ENCODE measurements at places on chromosomes 6 and 20.

GRCh38 chr6:74557236-74557635 lies 648.6 kb downstream of the COL12A1 start:
- DNase-seq: no peak

DNA sequence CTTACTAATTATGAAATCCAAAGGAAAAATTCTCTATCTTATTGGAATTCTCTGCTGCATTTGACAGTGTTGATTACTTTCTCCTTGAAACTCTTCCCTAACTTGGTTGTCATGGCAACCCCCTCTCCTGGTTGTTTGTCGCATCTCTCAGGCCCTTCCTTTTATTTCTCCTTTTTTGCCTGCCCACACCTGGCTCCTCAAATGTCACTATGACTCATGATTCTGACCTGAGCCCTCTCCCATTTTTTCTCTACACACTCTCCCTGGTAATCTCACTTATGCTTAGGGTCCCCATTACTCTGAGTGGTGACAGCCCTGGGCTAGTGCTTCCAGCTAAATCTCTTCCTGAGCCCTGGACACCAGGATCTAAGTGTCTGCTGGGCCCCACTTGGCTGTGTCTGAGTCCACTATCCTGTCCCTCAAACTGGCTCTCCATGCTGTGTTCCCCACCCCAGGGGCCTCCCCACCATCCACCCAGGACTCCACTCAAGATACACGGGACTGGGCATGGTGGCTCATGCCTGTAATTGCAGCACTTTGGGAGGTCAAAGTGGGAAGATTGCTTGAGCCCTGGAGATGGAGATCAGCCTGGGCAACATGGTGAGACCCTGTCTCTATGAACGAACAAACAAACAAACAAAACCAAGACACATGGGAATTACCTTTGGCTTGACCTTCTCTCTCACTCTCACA lies 16.5 kb upstream of the NNAT start:
- DNase-seq: no peak

- no peak for DNase-seq
Observed at GRCh38 chr6:16496210-16496609, 257.8 kb downstream of the GMPR start.

DNA sequence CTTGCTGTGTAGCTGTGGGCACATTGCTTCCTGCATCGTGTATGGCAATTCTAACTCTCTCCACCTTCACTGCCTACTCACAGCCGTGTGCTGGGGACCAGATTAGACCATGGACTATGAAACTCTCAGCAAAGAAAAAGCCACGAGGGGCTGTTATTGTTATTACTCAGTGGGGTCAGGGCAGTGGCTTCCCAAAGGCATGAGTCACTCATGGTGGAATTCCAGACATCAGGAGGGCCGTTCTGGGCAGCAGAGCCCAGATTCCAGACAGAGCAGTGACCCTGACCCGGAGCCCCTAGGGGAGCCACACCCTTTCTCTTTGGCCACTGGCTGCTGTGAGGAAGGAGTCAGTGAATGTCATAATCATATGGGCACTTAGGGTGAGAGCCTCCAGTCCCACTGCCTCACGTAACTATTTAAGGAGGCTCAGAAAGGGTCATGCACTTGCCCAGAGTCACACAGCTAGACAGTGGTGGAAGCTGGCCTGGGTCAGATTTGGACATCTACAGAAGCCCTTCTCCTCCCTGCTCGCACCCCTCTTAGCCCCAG lies 22.2 kb upstream of the CCN5 start:
- DNase-seq: no peak

DNA sequence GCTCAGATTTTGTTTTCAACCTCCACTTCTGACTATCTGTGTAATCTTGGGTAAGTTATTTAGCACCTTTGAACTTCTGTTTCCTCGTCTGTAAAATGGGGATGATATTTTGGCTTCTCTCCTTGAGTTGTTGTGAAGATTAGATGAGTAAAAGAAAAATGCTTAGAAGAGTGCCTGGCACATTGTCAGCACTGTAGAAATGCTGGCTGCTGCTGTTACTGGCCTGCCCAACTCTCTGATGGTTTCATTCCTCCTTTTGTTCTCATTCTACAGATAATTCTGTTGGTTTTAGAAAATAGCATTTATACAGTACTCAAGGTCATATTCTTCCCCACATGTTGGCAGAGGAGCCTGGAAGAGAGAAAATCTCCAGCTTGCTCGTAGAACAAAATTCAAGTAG lies 547.2 kb upstream of the JAG1 start:
- DNase-seq: no peak

- no peak for DNase-seq
Observed at GRCh38 chr6:3549314-3549940, 92.6 kb upstream of the SLC22A23 start.

GRCh38 chr6:130466748-130467061 lies 100.9 kb downstream of the TMEM200A start:
- DNase-seq: no peak

GRCh38 chr6:38651121-38651784 lies 11.5 kb upstream of the BTBD9 start:
- DNase-seq: no peak

DNA sequence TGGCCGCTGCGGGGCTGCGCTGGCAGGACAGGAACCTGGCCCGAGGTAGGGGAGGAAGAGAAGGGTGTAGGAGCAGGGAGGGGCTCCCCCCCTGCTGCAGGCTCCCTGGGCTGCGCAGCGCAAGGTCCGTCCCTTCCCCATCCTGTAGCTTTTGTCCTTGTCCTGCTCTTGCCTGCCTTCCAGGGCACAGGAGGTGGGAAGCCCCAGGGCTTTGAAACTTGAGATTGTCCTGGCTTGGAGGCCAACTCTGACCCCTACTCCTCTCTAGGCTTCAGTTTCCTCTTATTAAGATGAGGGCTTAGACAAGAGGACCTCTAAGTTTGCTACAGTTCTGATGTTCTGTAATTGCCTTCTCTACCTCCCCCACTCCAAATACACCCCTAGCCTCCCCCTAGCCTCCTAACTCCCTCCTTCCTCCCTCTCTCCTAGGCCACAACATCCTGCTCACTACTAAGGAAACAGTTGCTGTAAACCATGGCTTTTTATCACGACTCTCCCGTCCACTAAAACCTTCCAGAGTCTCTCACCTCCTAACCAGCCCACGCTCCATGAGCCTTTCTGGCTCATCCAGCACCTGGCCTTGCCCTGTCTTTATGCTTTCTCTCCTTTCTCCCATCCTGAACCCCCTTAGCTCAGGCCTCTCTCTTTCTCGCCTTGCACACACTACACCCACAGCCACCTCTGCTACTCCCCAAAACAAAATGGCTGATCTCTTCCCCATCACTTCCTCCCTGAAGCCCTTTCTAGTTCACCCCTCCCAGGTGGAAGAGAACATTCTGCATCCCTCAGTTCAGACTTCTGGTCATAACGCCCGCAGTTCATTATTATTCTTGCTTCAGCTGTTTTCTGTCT lies 10.2 kb downstream of the UNC5CL start:
- DNase-seq: no peak

DNA sequence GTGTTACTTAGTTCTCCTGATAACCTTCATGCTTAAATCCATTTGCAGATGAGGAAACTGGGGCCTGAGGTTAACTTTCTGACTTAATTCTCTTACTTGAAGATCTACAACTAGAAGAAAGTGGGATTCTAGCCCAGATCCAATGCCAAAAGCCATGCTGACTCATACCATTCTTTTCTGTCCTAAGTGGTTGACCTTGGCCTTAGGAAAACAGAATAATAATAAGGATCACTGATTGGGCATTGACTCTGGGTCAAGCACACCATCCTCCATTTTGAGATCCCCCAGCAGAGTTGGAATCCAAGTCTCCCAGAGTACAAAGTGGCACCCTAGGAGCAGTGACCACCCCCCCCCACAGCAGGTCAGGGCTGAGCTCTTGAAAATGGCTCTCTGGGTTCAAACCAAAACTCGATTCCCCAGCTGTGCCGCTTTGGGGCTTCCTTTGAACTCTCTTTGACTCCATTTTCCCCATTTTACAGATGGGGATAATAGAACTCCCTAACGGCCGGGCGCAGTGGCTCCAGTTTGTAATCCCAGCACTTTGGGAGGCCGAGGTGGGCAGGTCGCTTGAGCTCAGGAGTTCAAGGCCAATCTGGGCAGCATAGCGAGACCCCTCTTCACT lies 12.8 kb upstream of the ZNF217 start:
- no peak for DNase-seq

DNA sequence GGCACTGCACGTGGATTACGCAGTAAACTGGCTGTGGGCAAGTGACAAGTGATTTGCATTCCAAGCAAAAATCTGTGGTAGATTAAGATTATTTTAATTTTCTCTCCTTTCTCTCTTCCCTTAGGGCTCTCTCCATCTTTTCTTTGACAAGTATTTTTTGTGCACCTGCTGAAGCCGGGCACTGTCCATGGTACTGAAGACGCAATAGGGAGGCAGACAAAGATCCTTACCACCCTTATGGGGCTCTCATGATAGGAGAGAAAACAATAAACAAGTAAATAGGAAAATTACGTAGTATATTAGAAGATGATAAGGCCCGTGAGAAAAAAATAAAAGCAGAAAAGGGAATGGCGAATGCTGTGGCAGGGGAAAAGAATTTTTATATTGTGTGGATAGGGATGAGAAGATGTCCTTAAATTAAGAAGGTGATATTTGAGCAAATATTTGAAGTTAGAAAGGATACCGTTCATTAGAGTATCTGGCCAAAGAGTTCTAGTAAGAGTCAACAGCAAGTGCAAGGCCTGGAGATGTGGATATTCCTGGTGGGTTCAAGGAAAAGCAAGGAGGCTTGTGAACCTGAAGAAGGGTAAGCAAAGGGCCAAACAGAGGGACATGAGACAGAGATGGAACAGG lies 146.0 kb downstream of the LAMP5 start:
- no peak for DNase-seq

- DNase-seq: no peak
Observed at GRCh38 chr6:154598399-154598798, 87.9 kb upstream of the CNKSR3 start.

GRCh38 chr6:16551466-16551865 lies 209.8 kb downstream of the ATXN1 start:
- no peak for DNase-seq

- peak; percentile 71 for DNase-seq
Observed at GRCh38 chr20:36645998-36646397, at the start of gene SLA2. Gene SLA2, minus strand, starts transcription at chr20:36646196. Its CDS starts 4,861 bp downstream, at chr20:36641335.

DNA sequence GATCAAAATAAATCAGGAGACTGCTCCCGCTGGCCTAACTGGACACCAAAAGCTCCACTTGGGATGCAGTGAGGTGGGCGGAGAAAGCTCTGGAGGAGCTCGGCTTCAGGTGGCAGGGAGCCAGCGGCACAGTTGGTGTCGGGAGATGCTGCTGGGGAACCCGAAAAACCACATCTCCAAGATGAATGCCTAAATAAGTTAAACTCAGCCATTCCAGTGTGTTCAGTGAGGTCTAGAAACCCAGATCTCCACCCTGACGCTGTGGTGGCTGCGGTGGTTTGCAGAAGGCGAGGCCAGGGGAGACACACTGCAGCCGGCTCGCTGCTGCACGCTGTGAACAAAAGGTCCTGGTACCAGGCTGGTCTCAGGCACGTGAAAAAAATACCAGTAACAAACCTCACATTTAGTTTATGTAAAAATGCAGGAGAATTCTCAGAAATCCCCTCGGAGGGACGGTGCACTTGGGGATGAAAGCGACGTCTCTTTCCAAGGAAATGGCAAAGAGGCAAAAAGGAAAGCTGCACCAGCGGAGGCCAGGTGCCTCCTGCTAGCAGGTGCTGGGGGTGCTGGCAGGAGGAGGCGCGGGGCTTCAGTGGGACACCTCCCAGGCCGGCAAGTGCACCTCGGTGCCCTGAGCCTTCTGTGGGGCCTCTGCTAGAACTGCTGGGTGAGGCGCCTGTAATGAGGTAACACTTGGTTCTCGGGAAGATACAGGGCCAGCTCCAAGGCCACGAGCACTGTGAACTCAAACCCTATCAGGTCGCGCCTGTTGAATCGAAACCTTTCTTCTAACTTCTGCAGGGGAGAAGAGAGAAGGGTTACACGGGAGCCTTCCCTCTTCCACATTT lies 3.6 kb downstream of the RPS21 start:
- DNase-seq: no peak

DNA sequence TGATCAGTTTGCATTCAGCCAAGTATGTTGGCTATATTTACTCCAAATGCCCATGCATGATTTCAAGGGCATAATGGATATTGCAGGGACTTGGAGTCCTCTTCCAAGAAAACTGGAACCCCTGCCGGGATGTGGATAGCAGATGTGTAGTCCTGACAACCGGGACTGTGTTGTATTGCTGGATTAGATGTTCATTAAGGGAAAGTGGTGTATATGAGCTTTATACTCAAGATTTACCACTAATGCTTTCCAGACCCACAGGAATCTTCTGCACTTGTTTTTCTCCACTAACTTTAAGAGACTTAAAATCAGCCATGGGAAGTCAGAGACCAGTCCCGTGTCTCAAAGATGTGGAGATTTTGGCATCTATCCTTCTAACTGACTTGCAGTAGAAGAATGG lies 770.9 kb downstream of the HDGFL1 start:
- no peak for DNase-seq

All from activated T-cell treated with anti-CD3 and anti-CD28 coated beads, Interleukin-2, amount 50 U/mL, for 1 hour (primary cell).